ENCODE measurements at places on chromosomes 3 and 15. TPM values are rescaled to one million over a fixed set of nuclear protein-coding genes. Genes with fewer than 3 reads are reported as not detected.

- DNase-seq, result peak; percentile 18
Measured at GRCh38 chr3:104564045-104564643, 802.6 kb upstream of the ALCAM start.

The GHSR gene
- not detected for total RNA-seq

DNA sequence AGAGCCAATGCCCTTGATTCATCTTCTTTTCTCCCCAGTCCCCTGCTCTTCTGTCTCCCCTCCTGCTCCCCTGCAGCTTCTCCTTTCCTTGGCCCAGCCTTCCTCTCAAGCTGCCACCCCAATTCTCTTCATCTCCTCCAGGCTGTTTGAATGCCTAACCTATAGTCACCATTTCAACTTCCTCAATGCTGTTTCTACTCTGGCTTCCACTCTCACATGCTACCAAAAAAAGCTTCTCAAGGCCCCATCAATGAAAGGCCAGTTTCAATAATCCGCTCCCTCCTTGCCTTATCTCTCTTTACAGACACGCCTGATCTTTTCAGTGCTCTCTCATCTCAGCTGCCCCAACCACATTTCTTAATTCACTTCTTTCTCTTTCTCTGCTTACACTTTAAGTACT is 212.2 kb upstream of the GPR149 start:
- no peak for DNase-seq

DNA sequence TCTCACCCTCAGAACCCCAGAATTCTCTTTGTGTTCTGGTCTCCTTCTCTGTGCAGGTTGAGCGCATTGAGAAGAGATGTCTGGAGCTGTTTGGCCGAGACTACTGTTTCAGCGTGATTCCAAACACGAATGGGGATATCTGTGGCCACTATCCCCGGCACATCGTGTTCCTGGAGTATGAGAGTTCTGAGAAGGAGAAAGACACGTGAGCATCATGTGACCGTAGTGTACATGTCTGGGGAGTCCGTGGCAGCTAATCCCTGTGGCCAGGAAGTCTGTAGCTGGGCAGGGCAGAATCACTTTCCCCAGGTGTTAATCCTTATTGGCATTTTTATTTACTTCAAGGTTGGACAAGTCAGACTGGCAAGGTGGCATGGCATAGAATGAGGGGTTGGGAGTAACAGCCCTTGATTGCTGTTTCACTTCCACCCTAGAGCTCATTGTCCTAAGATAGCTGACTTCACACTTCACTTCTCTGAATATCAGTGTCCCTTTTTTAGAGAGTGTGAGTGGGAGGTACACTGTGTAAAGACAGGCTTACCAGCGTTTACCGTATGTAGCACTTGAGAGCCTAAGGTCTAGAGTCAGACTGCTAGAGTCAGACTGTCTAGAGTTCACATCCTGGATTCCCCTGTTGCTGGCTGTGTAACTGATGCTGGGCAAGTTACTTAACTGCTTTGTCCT is 4.4 kb downstream of the MTMR14 start:
- no peak for DNase-seq

DNA sequence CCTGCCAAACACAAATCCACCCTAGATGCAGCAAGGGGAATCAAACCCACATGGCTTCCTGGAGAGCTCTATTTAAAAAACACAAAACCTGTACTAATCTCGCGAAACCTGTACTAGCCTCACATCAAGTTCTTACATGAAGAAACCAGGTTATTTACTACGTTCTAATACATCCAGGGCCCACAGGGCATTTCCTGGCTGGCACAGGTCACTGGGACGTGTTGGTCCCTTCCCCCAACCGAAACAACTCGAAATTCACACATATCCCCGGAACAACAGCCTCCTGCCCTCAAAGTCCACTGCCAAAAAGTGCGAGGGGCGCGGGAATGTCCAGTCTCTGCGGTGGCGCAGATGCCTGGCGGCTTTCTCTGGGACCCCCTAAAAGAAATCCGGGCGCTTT is 955 bp downstream of the CDCP1 start:
- no peak for DNase-seq

GRCh38 chr3:13670292-13670691 is 121.4 kb downstream of the FBLN2 start:
- no peak for DNase-seq

GRCh38 chr15:44087578-44088465 is 107.2 kb downstream of the FRMD5 start:
- DNase-seq, result no peak

The RARRES1 gene
- not detected for total RNA-seq

DNA sequence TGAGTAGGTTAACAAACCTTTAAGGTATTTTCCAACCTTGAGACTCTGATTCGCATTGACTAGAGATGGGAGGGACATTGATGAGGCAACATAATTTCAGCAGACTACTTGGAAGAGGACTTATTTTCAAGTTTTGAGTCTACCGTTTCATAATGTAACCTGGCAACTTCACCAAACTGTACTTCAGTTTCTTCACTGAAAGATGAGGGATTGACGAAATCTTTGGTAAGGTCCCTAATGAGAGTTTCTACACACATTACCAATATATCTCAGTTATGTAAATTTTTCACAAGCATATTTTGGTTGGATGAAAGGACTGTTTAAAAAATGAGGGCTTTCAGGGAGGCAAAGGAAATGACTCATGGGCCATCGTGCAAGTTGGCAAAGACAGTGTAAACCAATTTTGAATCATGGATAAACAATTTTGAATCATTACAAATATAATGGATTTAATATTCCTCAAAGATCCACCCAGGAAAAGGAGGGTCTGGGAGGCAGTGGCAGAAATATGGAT is 28.7 kb upstream of the SEMA6D start:
- DNase-seq, result peak; percentile 80

DNA sequence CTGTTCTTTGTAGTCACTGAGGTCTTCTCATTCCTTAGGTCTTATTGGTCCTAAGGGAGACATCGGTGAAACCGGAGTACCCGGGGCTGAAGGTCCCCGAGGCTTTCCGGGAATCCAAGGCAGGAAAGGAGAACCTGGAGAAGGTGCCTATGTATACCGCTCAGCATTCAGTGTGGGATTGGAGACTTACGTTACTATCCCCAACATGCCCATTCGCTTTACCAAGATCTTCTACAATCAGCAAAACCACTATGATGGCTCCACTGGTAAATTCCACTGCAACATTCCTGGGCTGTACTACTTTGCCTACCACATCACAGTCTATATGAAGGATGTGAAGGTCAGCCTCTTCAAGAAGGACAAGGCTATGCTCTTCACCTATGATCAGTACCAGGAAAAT is 11.6 kb downstream of the ADIPOQ start:
- no peak for DNase-seq

GRCh38 chr3:99332276-99332675 is 306.1 kb upstream of the COL8A1 start:
- no peak for DNase-seq

- no peak for DNase-seq
Measured at GRCh38 chr15:55434989-55435825, 26.9 kb downstream of the PIERCE2 start.

DNA sequence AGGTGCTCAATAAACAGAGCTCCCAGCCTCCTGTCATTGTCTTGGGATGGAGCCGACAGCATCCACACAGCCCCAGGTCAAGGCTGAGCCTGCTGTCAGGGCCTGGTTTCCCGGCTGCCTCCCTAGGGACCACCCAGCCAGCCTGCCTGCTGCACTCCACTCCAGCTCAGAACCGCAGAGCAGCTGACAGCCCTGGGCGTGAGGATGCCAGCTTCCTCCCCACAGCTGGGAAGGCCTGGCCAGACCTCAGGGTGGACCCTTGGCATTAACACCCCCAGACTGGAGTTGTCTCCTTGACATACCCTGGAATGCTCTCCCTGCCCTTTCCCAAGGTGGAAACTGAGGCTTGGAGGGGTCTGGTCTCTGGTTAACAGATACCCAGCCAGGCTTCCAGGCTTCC is 112.0 kb downstream of the WNT7A start:
- no peak for DNase-seq

The SMAD3 gene
- total RNA-seq, result 38.2 TPM

- no peak for DNase-seq
Measured at GRCh38 chr15:83435202-83435601, 11.9 kb upstream of the SH3GL3 start.

DNA sequence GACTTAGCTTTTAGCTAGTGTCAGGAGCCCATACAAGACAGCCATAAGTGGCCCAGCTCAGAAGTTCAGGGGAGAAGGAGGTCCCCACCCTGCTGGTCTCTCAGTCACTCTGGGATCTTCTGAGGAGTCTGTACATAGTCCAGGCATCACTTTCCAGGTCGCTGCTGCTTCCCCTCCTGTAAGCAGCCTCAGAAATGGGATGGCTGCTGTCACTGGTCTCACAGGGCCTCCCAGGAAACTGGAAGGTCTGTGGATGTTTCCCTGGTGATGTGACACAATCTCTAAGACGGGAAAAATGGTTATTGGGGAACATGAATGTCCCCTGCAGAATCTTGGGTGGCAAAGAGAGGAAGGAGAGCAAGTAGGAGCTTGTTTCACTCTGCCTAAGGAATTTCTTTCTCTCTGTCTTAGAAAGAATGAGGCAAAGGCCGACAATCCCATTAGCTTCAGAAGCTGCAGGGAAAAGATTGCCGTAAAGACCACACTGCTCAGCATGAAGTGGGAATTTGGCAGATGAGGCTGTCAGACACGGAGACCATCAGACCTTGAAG is 43.2 kb upstream of the TNFAIP8L3 start:
- DNase-seq, result no peak

The GP5 gene
- total RNA-seq, result not detected

DNA sequence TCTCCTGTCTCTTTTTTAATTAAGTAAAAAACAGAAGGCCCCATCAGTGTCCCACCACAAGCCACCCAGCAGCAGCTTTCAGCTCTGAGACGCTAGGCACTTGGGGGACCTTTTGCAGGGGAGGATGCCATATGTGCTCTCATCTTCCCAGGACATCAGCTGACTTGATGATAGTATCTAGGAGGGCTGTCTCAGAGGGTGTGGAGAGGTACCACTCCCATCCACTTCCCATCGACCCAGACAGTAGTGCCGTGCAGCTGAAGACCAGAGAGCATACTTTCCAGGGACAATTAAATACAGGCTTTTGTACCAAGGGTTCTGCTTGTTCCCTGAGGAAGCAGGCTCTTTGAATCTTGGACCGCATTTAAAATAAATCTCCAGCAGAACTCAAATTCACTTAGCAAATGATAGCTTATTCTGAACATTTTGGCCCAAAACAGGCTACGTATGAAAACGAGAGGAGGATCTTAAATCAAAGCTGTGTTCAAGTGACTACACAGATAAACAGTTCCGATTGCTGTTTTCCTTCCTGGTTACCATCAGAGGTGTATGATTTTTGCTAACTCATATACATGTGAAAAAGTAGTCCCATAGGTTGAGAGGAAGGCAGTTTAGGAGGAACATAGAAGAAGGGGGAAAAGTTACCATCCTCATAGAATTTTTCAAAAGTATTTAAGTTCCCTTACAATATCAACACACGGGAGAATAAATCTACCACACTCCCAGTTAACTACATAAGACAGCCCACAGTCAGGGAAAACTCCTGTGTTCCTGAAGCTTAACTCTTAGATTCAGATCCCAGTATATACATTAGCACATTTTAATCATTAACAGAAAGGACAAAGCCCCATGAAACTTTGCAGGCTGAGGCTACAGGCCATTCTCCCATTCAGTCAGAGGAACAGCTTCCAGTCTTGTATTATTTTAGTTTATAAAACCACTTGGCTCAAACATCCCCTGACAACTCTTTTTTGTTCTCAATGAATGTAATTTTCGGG is 9.5 kb downstream of the WNT5A start:
- no peak for DNase-seq

The LINS1 gene
- total RNA-seq, result 8.0 TPM

- DNase-seq, result no peak
Measured at GRCh38 chr15:55915876-55916567, 77.4 kb downstream of the NEDD4 start.

The NR1D2 gene
- 9.7 TPM for total RNA-seq

DNA sequence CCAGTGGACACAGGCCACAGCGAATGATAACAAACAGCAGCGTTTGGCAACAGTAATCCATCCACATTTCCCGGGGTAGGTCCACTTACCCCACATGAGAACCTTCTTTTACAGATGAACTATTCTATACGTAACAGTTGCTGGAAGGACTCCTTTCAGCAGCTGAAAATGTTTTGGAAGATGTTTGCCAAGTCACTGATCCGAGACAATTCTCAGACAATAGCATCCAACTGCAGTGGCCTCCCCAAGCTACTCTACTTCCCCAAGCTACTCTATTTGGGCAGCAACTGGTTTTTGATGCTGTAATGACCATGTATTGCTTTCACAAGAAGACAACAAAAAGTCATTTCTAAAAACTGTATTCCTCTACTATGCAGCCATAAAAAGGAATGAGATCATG is 87.5 kb downstream of the ADAMTS17 start:
- DNase-seq, result no peak

The LRRIQ4 gene
- total RNA-seq, result not detected

The PPP1R14D gene
- total RNA-seq, result not detected

- peak; percentile 93 for DNase-seq
Measured at GRCh38 chr3:53130179-53131061, at the start of gene RFT1. Gene RFT1, minus strand, starts transcription at chr3:53130435. Its CDS starts 35 bp downstream, at chr3:53130400.

- DNase-seq, result no peak
Measured at GRCh38 chr3:135950941-135951340, 14.6 kb upstream of the PPP2R3A start.

The SLC22A13 gene
- not detected for total RNA-seq

GRCh38 chr15:80275961-80276360 is 23.9 kb upstream of the CTXND1 start:
- peak; percentile 86 for DNase-seq

- no peak for DNase-seq
Measured at GRCh38 chr3:14505803-14506500, 34.2 kb downstream of the GRIP2 start.

DNA sequence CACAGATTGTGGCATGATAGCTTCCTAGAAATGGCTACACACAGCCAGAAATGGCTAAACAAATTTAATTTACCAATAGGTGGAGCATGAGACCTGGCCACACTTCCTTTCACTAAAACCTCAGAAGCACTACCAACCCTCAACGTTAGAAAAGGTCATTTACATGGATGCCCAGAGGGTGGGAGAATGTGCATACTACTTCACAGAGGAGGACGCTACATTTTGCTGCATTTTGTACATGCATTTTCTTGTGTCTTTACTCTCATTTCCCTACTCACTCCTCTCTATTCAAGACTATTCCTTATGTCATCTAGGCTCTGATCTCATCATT is 40.1 kb downstream of the C2CD4B start:
- no peak for DNase-seq

DNA sequence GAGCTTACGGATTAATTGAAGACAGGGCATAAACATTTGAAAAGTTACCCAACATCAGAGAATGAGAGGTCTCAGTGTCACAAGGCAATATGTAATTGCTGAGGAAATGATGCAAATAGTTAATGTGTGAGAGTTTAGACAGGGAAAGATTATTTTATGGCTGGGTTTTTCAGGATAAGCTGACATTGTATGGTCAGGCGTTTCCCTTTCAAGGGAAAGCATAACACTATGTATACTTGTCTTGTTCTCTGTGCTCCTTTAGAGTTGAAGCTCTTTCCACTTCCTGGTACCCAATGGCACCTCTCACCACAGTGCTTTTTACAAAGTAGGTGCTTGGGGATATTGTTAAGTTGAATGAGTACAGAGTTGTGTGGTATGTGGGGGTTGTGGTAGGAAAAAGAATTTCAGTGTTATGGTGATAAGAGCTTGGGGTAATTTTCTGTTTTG is 19.9 kb downstream of the IQGAP1 start:
- no peak for DNase-seq

- DNase-seq, result no peak
Measured at GRCh38 chr15:65006876-65007275, 17.2 kb upstream of the SPG21 start.

The MKRN3 gene
- 12.4 TPM for total RNA-seq
